ENCODE measurements at places on chromosomes 5 and 9.

DNA sequence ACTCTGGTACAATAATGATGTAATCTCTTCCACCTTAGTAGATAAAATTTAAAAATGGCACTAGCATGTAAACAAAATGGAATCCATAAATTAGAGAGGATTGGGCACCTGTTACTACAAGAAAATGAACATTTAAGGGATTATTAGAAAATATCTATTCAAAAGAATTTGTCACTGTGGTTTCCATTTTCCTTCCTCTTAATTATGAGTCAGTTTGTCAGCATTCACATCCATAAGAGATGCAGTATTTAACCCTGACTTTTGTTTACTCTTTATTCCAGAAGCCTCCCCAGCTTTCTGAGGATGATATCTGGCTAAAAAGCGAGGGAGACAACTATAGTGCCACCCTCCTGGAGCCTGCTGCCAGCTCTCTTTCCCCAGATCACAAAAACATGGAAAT, 72.1 kb downstream of the C9orf152 start:
- no peak for DNase-seq

DNA sequence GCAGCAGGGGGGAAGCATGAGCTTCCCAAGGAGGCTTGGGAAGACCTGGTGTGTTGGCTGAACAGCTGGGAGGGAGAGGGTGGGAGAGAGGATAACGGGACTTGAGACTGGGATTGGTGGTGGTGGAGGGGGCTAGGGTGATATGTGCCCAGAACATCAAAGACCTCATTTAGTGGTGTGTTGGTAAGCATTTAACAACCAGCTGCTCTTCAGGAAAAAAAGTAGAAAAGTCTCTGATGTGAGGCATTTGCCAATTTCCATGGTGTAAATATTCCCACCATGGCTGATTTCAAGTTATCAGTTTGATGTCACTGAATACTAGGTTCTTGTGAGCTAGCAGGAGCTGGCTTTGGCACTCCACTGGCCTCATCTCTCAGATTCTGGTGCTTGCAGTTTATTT, 170.8 kb downstream of the MACROH2A1 start:
- DNase-seq = no peak

GRCh38 chr5:171861381-171861780, 75.8 kb downstream of the SMIM23 start:
- DNase-seq = no peak

DNA sequence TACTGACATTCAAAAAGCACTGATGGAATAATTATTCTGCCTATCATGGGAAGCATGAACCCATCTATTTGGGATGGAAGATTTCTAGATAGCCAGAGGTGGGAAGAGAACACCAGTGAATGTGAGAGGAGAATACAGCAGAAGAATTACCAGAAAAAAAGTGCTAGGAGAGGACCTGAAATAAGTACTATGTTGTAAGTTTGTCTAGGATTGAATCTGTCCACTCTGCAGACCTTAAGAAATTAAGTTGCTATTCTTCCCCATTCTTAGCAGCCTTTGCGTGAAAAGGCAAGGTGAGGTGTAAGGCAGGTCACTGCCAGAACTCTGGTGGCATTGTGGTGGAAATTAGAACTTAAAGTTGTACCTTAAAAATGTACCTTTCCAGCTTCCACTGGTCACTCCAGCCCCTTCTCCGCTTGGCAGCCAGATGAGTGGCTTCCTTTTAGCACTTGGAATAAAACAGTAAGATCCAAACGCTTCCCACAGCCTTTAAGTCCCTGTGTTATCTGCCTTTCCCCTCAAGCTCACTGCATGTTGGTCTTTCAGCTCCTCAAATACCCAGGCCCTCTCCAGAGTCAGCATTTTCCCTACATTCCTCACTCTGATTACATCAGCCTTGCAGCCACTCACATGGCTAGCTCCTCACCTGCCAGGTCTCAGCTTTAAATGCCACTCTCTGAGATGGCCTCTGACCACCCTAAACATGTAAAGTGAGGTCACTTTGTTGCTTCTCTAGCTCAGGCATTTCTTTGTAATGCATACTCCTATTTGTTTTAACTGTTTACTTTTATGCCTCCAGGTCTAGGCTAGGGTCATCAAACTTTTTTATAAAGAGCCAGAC, 253.0 kb downstream of the EPB41L4A start:
- DNase-seq = peak; percentile 67

DNA sequence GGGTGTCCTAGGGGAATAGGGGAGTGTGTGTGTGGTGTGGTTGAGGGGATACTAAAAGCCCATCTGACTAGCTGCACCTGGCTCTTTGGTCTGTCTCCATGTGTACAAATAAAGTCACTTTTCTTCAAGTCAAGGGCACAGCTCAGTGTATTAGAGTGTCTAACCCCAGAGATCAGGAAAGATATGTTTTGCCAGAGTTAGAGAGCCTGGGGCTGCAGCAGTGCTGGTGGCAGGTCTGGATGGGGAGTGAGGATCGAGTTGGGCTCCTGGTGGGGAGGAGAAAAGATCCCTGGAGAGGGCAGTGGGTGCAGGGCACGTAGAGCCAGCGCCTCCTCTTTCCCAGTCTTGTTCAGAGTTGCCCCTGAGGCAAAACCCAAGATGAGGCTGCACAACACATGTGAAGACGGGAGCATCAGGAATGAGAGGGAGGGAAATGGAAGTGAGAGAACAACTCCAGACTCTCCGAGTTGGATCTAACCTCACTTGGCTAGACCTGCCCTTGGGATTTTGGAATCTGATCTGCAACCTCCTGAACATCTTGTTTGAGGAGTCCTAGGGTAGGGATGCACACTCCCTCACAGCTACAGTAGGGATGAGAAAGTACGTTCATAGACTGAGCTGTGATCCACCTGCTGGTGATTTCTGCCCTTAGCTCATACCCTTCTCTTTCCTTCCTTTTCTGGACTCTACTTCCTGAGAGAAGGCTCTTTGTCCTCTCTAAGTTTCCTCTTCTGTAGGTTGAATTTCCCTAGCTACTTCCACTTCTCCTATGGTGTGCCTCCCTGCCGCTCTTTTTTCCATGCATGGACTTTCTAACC, 309.9 kb downstream of the ZSWIM6 start:
- no peak for DNase-seq

- DNase-seq = no peak
These were observed 7.3 kb downstream of the ANKH start for GRCh38 chr5:14864181-14864812.

- no peak for DNase-seq
These were observed 3.9 kb downstream of the MAMDC4 start for GRCh38 chr9:136856079-136856476.

GRCh38 chr5:172931001-172931536, 28.2 kb upstream of the RPL26L1 start:
- DNase-seq = no peak

DNA sequence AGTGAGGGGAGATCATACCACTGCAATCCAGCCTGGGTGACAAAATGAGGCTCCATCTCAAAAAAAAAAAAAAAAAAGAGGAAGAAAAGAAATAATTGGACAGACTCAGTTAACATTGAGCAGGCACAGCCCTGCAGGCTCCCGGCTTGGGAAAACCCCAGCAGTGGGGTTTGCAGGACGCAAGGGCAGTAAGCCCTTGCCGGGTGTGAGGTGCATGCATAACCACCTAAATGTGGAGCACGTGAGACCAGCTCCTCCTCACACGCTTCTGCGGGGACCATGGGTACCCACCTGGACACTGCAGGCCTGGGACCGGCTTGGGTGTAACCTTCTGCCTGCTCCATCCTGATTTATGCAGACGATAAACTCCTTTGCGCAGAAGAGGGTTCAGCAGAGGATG, 4.8 kb upstream of the SLC6A18 start:
- DNase-seq = no peak

- peak; percentile 44 for DNase-seq
These were observed 29.5 kb upstream of the ALDH1B1 start for GRCh38 chr9:38362852-38363588.

GRCh38 chr5:149427374-149427773, 48.3 kb upstream of the IL17B start:
- no peak for DNase-seq

DNA sequence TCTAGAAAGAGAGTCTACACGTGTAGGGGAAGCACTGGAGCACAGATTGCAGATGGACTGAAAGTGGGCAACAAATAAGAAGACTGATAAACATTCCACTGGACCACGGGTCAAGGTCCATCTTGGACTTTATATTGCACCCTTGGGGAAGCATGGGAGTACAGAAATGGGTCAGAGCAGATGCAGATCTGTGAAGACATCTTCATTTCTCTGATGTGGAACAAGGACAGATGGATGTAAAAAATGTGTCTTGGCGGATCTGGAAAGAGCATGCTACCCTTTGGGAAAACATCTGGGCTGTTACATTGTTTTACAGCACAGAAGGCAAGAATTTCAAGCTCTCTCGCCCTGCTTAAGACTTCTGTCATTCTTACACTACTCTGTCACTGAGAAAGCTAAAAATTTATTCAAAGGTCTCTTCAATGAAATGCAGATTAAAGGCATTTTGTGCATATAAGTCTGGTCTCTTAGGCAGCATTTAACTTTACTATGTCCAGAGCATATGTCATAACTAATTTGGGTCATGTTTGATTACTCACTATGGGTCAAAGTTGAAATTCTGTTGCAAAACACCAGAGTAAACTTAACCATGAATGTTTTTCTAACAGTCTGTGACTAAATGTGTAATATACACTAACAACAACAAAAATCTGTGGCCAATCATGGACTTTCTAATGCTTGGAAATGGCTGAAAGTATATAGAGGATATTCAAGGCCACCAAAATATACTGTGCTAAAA, 756.4 kb upstream of the DMAC1 start:
- DNase-seq = no peak

DNA sequence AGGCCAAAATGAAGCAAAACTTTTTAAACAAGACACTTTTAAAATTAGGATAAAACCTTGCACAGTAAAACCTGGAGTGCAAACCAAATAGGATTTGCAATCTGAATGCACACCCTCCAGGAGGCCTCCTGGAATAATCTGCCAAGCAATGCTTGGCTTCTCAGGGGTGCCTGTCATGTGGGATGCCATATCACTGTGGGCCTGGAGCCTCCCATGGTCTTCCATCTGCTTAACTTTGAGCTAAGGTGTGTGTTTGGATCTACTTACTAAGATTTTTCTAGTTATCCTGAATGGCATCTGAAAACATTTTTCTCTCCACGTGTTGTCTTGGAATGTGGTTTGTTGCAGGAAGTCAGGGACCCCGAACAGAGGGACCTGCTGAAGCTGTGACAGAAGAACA, 52.1 kb downstream of the RGS7BP start:
- DNase-seq = no peak

DNA sequence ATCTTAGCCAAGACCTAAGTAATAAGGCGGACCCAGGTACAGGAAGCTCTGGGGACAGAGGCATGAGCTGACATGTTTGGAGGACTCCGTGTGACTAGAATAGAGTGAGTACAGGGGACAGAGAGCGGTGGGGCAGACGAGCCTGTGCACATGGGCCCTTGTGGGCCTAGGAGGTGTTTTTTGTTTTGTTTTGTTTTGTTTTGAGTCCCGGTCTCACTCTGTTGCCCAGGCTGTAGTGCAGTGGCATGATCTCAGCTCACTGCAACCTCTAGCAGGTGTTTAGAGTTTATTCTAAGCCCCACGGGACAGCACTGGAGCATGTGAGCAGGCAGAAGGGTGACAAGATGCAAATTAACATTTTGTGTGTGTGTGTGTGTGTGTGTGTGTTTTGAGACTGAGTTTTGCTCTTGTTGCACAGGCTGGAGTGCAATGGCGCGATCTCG, 3.1 kb upstream of the EEIG1 start:
- DNase-seq = no peak

- DNase-seq = no peak
These were observed 115.1 kb upstream of the ZNF366 start for GRCh38 chr5:72622170-72622760.

GRCh38 chr9:36174731-36175130, 5.5 kb downstream of the CCIN start:
- DNase-seq = no peak

DNA sequence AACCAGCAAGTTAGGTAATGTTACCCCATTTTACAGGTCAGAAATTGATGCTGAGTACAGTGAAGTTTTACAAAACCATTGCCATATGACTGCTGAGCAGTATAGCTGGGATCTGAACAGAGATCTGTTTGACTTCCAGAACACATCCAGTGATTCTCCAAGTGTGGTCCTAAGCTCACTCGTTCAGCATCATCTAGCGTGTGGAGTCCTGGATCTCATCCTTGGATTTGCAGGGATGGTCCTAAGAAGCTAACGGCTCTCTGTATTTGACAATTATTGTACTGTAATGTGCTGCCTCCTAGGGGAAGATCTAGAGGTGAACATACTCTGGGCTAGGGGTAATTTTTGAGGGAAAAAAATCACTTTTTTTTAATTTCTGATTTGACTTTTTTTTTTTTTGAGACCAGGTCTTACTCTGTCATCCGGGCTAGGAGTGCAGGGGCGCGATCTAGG, 1.4 kb downstream of the SLC26A2 start:
- DNase-seq = peak; percentile 29

GRCh38 chr5:123699571-123699970, 187.6 kb downstream of the CSNK1G3 start:
- DNase-seq = no peak

DNA sequence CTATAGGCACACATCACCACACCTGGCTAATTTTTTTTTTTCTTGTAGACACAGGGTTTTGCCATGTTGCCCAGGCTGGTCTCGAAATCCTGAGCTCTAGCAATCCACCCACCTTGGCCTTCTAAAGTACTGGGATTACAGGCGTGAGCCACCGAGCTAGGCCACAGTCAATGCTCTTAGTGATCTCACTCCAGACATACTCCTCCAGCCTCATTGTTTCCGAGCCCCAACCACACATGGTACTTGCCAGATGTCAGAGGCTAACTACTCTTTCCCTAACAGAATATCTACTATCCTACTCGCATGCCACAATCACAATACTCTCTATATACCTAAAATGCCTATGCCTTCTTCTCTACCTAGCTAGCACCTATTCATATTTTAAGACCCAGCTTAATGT, 17.1 kb downstream of the SUSD1 start:
- no peak for DNase-seq

DNA sequence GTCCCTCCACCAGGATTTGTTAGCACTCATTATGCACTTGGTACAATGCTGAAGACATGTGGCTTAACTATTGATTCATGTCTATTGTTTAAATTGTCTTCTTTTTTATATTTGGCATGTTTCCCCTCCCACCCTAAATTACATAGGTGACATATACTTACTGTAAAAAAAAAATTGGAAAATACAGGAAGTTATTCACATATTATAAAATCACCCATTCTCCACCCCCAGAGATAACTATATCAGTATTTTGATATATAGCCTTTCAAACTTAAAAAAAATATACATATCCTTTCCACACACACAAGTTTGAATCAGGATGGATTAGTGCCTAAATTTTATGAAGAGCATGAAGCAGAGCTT, 87.6 kb downstream of the FGF1 start:
- no peak for DNase-seq

DNA sequence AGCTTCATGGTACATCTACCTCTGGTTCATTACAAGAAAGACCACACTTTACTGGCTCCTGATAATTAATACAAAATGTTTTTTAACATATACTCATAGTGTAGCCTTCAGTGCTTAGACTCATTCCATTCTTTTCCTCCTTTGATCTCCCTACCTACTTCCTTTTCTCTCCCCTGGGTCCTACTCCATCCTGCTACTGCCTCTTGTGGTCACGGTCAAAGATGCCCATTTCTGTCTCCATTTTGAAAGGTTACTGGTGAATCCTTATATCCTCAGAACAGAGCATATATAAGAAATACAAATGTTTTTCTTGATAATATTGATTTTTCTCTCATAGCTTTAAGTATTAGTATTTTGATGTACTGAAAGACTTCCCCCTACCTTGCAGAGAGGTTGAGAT, 375.9 kb downstream of the ARRDC3 start:
- no peak for DNase-seq
